Eye (tissue), 1 donor: ENCODE measurements at places on chromosomes 2 and 18.
A peak's percentile ranks its signal among the peaks of the same experiment; 100 is the strongest.

- no peak for DNase-seq
These were observed 111.2 kb upstream of the SMIM21 start for GRCh38 chr18:75538727-75539126.

GRCh38 chr2:121626777-121627524 lies 22.3 kb downstream of the CLASP1 start:
- DNase-seq, result no peak

DNA sequence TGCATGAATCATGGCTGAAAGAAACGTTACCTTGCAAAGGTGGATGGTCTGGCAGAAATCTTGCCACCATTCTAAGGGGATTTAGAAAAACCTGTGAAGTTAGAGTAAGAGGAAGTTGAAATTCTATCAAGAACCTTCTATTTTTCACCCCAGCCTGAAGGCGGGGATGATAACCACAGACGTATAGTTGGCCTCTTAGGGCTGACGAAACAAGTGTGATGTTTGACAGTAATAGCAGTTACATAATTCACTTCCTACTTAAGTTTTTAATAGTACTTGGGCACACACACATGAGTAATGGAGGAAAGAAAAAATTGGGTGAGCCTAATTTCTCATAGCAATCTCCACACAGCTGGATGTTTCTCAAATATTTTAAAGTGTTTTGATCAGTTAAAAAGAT lies 336.6 kb upstream of the SALL3 start:
- DNase-seq, result no peak

DNA sequence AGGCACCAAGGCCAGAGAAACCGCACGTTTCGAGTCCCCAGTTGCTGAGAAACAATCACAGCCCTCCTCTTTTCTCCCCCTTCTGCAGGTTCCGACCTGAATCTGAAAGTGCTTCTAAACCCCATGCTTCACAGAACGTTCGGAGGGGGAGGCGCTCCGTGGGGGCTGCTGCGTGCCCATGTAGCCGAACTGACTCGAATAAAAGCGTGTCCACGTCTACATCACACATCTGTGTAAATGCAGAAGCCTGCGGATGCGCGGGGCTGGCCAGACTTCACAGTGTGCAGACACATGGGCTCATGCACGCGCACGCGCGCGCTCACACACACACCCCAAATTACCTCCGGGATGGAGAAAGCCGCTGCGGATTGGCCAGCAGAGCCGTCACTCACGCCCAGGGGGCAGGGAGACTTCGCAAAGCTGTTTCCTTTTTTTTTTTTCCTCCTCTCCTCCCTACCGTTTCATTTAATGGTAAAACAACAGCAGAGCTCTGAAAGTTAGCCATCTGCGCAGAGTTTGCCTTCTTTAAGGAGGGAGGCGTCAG lies 2.3 kb downstream of the ZNF516 start:
- DNase-seq, result peak; percentile 100

DNA sequence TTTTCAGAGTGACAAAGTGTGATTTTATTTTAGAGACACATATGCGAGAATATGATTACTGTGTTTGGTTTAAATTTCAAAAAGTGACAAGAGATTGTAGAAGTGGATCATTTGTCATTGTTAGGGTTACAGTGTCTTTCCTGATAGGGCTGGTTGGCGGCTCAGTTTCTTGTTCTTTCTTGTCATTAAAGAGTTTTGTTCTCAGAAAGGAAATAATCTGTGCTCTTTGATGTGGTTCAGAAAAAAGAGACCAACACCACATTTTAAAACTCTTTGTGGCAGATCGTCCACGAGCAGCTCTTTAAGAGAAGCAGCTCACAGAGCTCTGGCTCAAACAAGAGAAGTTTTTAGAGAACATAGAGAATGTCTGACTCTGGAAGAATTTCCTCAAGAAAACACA lies 45.6 kb upstream of the ZNF532 start:
- DNase-seq, result no peak

- DNase-seq, result no peak
These were observed 195.4 kb downstream of the ZBTB7C start for GRCh38 chr18:48213791-48214190.

DNA sequence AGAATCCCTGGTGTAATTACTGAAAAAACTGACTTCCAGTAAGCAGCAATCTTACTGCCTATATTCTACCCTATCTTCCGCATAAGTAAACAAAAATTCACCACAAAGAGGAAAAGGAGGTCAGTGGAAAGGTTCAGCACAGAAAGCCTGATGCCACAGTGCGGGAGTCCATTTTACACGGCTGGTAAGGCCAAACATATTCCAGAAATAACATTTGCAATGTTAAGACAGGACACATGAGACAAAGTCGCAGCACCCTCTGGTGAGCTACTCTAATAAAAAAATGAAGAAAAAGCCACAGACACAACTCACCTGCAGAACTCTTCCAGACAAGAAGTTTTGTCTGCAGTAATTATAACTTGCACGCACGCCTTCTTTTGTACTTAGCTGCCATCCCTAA lies 40.6 kb downstream of the GEMIN6 start:
- no peak for DNase-seq

- no peak for DNase-seq
These were observed 85.4 kb downstream of the MBD5 start for GRCh38 chr2:148106331-148106730.

DNA sequence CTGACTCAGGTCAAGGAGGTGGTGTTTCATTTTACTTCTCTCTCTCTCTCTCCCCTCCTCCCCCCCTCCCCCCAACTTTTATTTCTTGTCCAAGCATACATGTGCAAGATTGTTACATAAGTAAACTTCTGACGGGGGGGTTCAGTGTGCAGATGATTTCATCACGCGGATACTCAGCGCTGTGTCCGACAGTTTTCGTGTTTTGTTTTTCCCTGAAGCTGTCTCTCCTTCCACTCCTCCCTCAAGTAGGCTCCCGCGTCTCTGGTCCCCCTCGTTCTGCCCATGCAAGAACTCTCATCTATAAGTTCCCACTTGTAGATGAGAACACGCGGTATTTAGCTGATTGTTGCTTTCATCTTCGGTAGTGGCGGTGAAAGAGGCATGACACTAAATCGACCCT lies 111.0 kb upstream of the ANKRD30BL start:
- DNase-seq, result no peak

DNA sequence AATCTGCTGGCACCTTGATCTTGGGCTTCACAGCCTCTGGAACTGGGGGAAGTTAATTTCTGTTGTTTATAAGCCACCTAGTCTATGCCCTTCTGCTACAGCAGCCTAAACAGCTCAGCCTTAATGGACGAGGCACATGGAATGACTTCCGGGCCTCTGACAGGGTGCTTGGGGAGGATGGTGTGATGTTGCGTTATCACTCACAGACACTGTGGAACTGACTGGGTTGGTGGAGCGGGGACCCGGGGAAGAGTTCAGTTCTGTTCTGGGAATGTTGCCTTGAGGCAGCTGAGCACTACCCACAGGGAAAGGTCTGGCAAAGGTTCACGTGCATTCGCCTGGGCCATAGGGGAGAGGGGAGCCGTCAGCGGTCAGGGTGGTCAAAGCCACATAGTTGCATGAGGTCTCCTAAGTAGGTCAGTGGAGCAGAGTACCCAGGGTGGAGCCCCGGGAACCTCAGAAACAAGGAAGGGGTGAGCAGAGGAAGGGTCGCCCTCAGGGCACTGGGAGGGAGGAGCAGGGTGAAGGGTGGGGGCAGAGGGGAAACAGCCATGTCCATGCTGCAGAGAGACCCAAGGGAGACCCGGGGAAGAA lies 36.2 kb downstream of the LRRFIP1 start:
- DNase-seq, result peak; percentile 35

DNA sequence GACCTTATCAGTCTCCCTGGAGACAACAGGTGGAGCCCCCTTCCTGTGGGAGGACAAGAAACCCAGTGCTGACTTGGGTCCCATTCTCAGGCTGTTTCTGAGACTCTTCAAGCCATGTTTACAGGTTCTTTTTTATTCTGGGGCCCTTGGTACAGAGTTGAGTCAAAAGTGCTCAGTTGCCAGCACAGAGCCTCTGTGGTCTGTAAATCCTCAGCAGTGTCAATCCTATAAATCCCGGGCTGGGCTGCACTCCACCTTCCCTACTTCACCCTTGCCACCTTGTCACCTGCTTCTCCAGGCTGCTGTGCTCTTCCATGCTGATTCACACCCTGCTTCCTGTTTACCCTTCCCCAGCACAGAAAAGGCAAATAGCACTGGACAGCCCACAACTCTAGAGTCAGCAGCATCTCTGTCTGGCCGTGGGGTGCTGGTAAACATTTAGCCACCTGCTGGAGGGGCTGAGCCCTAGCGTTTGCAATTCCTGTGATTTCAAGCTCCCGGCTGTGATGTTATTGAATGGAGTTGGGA lies 74.7 kb downstream of the TNFRSF11A start:
- no peak for DNase-seq

- DNase-seq, result no peak
These were observed 93.5 kb upstream of the KIF5C start for GRCh38 chr2:148781544-148781943.

GRCh38 chr2:232981356-232981755 lies 31.7 kb downstream of the NGEF start:
- no peak for DNase-seq

DNA sequence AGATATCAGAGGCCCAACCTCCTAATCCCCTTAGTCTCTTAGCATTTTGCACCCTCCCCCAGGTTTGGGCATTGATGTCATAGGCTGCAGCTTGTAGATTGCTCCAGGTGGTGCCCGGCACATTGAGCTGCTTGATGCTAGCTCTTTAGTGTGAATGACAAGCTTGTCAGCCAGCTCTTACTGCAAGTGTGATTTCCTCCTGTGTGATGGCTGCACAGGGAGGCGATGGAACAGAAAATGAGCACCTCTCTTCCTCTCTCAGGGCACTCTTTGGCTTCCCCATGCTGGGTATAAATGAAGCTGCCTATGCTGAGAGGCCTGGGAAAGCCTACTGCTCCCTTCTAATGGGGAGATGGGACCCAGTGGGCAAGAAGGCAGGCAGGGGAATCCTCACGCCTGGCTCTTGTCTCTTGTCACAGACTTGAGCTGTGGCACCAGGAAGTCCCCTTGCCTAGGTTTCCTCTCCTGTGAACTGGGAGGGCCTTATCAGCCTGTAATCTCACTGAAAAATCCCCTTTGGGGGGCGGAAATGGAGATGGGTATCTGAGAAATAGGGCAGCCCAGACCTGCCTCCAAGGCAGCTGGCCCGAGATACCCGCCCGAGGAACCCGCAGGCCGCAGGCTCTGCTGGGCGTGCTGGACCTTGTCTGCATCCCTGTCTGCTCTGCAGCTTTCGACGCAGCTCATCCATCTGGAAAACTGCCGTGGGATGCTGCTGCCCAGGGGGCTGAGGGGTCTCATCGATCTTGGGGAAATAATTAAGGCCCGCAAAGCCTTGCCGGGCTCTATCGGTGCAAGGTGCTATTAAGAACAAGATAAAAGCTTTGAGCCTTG lies 163.5 kb upstream of the CXCR4 start:
- peak; percentile 80 for DNase-seq

- DNase-seq, result peak; percentile 23
These were observed 802.6 kb upstream of the CHAC2 start for GRCh38 chr2:52964916-52965530.

DNA sequence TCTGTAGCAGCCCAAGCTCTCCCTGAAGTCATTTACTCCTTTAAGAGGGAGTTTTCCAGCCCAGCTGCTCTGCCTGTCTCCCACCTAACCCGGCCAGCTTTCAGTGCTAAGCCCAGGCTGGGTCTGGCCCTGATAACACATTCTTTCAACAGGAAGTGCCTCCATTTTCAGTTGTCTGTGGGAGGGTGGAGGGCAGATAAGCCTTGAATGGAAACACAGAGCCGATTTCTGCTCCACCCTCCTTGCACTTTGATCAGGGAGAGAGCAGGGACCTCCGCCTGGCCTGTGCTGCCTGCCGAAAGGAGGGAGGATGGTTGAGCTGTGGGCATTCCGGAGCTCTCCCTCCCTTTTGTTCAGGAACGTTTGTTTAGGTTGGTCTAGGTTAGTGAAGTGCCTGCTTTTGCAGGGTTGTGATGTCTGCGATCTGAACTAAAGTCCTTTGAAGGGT lies 24.8 kb downstream of the GATA6 start:
- DNase-seq, result peak; percentile 16

GRCh38 chr18:79607361-79607952 lies 72.1 kb upstream of the CTDP1 start:
- DNase-seq, result no peak

DNA sequence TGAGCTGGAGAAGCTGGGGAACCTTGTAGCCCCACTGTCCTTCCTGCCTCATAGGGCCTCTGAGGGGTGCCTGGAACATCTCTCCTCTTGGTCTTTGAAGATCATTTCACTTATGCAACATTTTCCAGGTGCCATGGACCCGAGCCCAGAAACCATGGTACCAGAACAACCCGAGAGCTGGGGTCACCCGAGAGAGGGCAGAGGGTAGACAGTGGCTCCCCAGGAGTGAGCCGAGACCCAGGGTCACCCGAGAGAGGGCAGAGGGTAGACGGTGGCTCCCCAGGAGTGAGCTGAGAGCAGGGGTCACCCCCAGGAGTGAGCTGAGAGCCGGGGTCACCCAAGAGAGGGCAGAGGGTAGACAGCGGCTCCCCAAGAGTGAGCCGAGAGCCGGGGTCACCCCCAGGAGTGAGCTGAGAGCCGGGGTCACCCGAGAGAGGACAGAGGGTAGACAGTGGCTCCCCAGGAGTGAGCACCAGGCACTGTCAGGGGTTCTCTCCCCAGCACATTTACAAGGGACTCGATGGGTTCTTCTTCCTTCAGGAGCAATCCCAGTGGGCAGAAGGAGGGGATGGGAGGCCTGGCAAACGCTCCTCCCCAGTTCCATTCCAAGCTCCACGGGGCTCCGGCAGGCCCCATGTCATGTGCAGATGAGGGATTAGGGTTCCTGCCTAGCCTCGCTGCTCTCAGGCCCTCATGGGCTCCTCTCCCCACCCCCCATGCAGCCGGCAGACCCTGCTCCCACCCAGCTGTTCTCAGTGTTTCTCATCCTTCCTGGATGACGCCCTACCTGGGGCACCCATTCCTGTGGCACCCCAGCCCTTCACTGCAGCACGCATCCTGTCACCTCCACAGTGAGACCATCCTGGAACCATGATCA lies 163.5 kb downstream of the RTP5 start:
- DNase-seq, result no peak

DNA sequence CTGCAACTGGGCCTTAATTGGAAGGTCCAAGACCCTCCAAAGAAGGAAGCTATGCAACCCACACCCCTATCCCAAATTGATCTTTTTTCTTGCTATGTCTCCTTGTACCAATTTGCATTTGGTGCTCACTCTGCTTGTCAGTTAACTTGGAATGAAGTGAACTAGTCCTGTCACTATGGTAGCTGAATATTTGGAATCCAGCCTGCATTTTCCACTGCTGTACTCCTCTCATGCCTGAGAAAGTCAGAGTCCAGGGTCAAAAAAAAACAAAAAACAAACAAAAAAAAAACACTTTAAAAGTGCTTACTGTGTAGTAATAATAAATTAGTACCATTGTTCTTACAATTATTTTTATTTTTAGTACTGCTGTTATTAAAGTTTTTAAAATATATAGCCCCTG lies 462.8 kb upstream of the SLC8A1 start:
- peak; percentile 24 for DNase-seq
